ENCODE measurements at places on chromosomes 11 and 22. TPM values are rescaled to one million over a fixed set of nuclear protein-coding genes. Genes with fewer than 3 reads are reported as not detected.

GRCh38 chr11:62054484-62055121, 69.2 kb upstream of the INCENP start:
- no peak overlapping the region for H3K27ac ChIP-seq
- no peaks in the 10 kb centered on the region for H3K36me3 ChIP-seq
- no peak for DNase-seq
- H3K27me3 ChIP-seq = no peaks in the 10 kb centered on the region

DNA sequence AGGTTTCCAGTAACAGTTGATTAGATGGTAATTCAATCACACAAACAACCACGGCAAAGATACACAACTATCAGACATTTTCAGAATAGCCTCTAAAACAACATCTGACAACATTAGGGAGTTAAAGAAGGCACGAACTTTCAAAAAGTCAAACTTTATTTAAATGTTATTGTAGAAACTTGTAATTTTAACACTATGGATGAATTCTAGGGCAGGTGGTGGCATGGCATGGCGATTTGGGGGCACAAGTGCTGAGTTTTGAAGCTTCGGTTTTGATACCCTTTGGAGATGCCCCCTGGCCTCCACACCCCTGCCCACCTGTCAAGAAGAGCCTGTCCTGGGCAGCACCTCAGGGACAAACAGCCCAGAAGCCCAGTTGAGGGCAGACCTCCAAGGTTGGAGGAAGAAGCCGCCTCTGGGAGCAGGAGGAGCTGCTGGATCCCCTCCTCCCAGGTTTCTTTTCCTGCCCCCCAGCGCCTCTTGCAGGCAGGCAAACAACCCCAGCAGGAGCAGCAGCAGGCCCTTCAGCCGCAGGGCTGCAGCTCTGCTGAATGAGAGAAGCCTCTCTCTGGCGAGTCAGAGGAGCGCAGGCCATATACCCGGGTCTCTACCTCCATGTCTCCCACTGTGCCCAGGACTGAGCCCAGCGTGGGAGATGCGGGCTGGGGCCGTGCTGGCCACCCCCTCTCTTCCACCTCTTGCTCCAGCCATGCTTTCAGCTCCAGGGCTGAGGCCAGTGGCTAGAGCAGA, 102.1 kb upstream of the IGLL5 start:
- no peak overlapping the region for H3K27ac ChIP-seq
- H3K36me3 ChIP-seq = no peaks in the 10 kb centered on the region
- no peak for DNase-seq

DNA sequence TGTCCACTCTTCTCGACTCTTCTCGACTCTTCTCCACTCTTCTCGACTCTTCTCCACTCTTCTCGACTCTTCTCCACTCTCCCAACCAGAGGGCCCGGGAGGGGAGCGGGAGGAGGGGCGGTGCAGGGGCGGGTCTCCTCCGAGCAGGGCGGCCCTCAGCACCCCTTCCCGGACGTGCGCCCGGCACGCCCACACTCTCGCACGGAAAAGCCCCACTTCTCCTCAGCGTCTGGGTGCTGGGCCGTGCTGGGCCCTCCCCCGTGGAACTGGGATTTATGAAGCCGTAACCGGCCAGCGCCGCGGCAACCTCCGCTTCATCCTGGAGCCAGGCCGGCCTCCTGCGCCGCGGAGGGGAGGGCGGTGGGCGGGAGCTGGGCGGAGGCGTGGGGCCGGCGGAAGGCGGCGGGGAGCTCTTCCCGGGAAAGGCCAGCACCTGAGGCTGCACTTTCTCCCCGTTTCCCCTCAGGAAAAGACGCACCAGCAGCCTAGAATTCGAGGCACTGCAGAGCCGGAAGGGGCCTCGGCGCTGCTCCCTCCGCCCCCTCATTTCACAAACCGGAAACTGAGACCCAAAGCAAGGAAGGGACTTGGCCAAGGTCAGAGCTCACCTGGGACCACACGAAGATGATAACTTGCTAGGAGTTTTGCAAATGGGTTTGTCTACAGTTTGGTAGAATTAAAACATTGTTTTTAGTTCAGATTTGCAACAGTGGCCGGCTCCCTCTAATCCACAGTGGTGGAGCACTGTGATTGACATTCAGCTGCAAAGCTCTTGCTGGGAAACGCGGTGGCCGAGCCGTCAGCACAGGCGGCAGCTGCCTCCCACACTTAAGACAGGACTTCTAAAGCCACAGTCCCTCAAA, 31.6 kb upstream of the JAM3 start:
- peaks cover 98% of the 10 kb centered on the region for H3K4me1 ChIP-seq
- no peaks in the 10 kb centered on the region for H3K27me3 ChIP-seq
- H3K27ac ChIP-seq = peak overlapping the region; percentile 96
- DNase-seq = peak; percentile 94

DNA sequence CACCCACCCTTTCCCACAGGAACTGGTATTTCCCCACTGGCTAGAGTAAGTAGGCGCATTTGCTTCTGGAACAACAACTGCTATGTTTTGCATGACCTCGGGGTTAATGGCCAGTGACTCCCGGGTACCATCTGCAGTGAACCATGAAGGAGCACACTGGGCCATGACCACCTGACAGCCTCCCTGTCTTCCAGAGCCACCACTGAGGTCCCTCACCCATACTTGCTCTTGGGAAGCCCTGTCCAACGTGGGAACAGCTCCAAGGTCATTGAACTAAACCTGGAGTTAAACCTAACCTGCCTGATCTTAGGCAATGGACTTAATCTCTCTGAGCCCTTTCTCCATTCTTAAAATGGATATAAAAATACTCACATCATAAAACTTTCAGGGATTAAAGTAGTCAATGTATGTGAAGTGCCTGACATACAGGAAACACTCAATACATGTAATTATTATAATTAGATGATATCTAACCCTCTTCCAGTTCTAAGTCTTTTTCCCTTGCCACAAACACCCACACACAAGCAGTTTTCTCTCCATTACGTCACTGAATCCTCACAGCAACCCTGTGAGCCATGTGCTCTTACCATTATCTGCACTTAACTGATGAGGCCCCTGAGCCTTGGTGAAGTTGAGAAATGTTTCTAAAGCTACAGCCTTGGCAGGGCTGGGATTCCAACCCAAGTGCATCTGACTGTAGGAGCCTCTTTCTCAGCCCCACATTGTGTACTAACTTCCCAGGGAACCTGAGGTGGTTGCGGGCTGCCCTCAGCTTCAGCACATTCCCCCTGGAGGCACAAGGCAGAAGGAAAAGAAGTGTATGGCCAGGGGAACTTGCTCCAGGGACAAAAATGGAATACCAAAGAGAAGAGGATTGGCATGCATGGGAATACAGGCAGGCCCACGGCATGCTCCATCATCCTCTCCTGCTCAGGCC, 74.5 kb upstream of the NCAM1 start:
- no peak overlapping the region for H3K27ac ChIP-seq
- H3K27me3 ChIP-seq = no peaks in the 10 kb centered on the region
- no peaks in the 10 kb centered on the region for H3K36me3 ChIP-seq
- no peak for DNase-seq

The KIAA1671 gene
- total RNA-seq = 18.3 TPM

The SRSF8 gene
- total RNA-seq = 36.5 TPM
